ENCODE measurements at places on chromosomes 13 and 19.

- peak; percentile 30 for DNase-seq
Observed at GRCh38 chr19:43290568-43291359, 21.4 kb upstream of the PSG9 start.

- DNase-seq: no peak
Observed at GRCh38 chr13:79196366-79196765, 209.7 kb downstream of the RBM26 start.

- no peak for DNase-seq
Observed at GRCh38 chr13:38952827-38953226, 37.8 kb downstream of the STOML3 start.

- peak; percentile 25 for DNase-seq
Observed at GRCh38 chr13:50512474-50513299, 330.8 kb downstream of the DLEU7 start.

DNA sequence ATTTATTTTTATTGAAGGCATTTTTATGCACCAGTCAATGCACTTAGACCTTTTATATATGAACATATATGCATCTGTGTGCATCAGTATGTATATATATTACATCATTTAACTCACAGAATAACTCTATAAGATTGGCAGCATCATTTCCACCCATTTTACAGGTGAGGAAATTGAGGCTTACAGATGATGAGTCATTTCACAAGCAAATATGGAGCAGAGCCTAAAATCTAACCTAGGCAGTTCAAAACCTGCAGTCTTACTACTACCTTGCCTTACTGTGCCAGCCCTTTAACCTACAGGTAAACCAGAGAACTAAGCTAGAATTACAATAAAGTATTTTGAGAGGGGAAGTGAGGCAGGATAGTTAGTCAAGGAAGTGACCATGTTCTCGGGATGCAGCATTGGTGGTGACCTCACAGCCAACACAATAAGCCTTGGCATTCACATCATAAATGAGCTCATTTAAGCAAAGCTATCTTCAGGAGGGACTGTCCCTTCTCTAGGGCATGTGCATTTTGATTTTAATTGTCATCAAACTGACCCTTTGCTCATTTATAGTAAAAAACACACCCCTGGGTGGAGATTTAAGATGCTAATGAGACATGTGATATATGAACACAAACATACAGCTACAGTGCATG lies 274.3 kb downstream of the DCLK1 start:
- DNase-seq: no peak

DNA sequence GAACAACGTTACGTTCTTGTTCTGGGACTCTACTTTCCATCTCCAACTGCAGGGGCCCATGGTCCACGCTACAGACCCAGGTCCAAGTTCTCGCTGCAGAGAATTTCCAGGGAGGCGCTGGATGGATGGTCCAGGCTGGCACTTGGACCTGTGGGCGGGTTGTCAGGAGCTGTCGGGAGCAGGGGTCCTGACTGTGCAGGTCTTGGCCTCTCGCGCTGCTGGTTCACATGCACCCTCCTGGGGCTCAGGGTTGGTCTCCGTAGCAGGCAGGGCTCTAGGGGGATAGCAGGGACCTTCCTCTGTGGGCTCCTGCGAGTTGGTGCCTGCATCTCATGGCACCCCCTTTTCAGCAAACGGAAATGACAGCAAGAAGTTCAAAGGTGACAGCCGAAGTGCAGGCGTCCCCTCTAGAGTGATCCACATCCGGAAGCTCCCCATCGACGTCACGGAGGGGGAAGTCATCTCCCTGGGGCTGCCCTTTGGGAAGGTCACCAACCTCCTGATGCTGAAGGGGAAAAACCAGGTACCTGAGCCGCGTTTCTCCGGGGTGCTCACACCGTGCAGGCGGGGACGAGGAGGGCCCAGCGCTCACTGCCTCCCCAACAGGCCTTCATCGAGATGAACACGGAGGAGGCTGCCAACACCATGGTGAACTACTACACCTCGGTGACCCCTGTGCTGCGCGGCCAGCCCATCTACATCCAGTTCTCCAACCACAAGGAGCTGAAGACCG lies 6.6 kb downstream of the PTBP1 start:
- no peak for DNase-seq

DNA sequence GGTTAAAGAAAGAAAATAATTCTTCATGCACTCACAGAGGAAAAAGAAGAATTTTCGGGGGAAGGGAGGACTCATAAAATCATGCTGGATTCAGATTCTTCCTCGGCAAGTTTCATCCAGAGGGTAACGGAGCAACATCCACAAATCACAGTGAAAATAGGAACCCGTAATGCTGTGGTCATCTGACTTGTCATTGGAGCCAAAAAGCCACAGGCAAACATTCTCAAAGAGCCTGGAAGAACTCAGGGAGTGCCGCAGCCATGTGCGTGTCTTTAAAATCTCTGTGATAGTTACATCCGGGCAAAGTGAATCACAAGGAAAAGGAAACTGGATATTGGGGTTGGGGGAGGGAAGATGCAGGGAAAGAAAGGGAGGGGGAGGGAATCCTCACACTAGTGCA lies 33.0 kb upstream of the VSTM2B start:
- no peak for DNase-seq

GRCh38 chr13:33058776-33059327 lies 42.6 kb downstream of the KL start:
- no peak for DNase-seq

GRCh38 chr19:11578258-11579142 lies 1.1 kb upstream of the ACP5 start:
- DNase-seq: no peak

DNA sequence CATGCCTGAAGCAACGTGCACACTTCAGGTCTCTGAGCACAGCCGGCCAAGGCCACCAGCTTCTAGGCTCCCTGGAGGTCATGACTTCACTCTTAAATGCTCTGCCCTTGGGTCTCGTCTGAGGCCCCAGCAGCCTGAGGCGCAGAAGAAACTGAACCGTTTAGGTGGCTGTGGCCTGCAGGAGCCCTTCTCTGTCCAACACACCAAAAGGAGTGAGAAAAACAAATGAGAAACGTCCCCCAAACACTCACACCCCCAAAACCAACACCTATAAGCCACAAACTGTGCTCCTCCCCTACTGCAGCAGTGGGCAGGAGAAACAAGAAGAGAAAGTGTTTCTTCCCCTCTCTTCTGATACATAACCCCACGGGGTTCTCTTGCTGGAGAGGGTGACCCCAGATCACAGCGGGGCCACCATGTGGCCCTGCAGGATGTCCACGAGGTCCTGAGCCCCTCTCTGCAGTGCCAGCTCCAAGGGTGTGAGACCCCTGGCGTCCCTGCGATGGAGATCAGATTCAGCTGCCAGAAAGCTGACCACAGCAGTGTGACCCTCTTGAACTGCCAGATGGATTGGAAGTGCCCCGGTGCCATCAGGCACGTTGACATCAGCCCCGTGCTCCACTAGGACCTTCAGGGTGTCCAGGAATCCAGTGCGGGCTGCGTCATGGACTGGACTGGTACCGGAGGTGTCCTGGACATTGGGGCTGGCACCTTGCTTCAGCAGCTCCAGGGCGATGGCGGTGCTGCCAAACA lies 1.0 kb upstream of the KRI1 start:
- no peak for DNase-seq

GRCh38 chr19:44549507-44549906 lies 20.0 kb upstream of the CEACAM20 start:
- DNase-seq: no peak

DNA sequence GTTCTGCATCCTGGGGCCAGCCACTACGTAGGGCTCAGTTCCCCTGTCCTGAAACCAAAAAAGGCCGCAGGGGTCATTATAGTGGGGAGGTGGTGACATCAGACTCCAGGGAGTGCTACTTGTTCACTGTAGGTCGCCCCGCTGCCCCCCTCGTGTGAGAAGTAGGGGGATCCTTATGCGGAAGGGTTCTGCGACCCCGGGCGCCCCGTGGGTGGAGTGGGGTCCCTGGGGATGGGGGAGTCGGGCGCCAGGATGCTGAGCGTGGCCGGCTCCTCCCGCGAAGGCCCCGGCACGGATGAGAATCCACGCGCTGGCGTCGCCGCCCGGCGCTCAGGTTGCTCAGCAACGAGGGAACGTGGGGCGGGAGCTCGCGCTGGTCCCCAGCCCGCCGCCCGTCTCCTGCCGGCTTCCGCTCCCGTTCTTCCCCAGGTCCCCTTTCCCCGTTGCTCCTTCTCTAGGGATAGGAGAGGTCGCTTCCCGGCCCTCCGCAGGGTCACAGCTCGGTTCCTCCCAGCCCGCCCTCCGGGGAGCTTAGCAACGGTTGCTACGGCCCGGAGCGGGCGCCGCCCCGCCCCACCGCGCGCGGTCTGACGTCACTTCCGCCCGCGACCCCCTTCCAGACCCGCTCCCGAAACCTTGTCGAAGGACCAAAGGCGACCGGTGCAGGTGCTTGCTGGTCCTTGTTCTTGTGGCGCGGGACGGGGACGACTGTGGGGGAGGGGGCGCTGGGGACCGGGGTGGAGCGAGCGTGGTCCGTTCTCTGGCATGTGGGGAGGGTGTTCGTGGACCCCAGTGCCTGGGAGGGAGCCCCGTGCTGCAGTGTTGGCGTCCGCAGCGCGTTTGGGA lies at the start of gene NAT14:
Gene NAT14, plus strand, starts transcription at position 596 of the 846 bp plus-strand sequence. CDS start 521 bp downstream, outside the sequence.
- DNase-seq: peak; percentile 58

DNA sequence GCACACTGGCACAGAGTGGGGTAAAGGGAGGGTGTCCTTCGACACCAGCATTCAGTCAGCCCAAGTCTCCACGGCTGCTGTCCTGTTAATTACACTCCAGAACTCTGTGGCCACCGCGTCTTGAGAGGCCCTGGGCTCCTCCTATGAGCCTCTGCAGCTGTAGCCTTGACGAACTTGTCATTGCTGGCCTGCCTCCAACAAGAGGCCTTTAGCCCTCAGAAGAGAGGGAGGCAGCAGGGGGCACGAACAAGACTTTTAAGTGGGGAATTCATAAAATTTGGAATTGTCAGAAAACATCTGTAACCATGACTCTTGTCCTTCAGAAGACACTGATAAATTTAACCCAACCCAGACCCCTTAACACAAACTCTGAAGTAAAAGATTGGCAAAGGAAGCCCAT lies 241.9 kb downstream of the UQCRFS1 start:
- DNase-seq: no peak

- DNase-seq: no peak
Observed at GRCh38 chr19:34363094-34363493, 1.9 kb upstream of the GPI start.

- no peak for DNase-seq
Observed at GRCh38 chr13:20331419-20331818, 99.3 kb upstream of the GJB6 start.

Measured in stimulated activated CD4-positive, alpha-beta T cell treated with anti-CD3 and anti-CD28 coated beads, Interleukin-2, amount 100 ng/mL, for 48 hours (primary cell).